ENCODE measurements at places on chromosomes 4 and X. TPM values are rescaled to one million over a fixed set of nuclear protein-coding genes. Genes with fewer than 3 reads are reported as not detected.

DNA sequence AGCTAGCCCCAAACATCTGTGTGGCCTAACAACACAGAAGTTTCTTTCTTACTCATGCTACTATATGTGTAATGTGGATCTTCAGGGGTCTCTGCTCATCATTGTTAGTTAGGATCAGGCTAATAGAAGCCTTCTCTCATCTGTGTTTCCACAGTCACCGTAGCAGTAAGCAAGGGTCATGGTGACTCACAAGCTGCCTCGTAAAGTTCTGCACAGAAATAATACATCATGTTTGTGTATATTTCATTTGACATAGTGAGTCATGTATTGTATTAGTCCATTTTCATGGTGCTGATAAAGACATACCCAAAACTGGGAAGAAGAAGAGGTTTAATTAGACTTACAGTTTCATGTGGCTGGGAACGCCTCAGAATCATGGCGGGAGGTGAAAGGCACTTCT lies 38.7 kb downstream of the SLC4A4 start:
- peak; percentile 89 for DNase-seq

GRCh38 chr4:169100670-169101101 lies 90.6 kb upstream of the CBR4 start:
- DNase-seq, result no peak

DNA sequence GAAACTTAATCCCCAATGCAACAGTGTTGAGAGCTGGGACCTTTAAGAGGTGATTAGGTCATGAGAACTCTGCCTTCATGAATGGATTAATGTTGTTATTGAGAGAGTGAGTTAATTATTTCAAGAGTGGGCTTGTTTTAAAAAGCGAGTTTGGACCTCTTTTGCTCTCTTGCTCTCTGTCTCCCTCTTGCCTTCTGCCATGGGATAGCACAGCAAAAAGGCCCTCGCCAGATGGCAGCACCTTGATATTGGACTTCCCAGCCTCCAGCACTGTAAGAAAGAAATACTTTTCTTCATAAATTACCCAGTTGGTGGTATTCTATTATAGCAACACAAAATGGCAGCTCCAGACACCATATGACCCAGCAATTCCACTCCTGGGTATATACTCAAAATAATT lies 7.0 kb upstream of the ATP6AP2 start:
- DNase-seq, result peak; percentile 34

GRCh38 chrX:21883258-21883657 lies 27.5 kb downstream of the YY2 start:
- no peak for DNase-seq

DNA sequence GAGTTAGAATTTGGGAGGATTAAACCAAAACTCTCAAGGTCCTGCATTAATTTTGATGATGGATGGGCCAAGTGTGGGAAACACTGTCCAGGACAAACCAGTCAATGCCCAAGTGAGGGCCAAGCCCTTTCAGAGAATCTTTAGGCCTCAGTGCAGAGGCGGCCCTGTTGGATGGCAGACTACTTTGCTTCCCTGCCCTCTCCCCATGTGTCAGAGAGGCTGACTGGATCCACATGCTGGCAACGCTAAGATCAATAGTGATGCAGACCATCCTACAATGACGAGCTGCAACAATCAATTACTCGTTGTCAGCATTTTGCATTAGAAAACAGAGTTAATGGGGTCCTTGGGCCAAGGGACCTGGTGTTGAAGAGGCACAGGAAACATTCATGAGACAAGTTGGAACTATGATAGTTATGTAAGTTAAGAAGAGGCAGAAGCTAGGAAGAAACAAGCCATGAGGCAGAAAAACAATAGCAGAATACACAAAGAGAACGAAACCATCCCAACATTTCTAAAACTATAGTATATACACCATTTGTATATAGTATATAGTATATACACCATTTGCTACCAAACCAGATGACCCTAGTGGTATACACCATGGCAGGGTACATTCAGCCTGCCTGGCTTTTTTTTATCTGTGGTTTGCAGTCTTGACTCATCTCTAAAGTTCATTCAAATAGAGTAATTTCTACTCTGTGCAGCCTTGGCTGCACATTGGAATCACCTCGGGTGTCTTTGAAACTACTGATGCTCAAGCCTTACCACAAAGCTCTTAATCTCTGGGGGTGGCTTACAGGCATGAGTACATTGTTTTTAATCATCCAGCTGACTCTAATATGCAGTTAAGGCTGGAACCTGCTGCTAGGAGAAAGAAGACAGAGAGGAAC lies 147.7 kb upstream of the GYPA start:
- peak; percentile 60 for DNase-seq

- no peak for DNase-seq
Observed at GRCh38 chr4:40185830-40186664, 10.8 kb upstream of the RHOH start.

PNMA6F gene
- total RNA-seq, result not detected
